Stimulated activated CD8-positive, alpha-beta memory T cell treated with anti-CD3 and anti-CD28 coated beads, Interleukin-2, amount 100 ng/mL, for 1 hour (primary cell): ENCODE measurements at places on chromosomes 3 and 15.

DNA sequence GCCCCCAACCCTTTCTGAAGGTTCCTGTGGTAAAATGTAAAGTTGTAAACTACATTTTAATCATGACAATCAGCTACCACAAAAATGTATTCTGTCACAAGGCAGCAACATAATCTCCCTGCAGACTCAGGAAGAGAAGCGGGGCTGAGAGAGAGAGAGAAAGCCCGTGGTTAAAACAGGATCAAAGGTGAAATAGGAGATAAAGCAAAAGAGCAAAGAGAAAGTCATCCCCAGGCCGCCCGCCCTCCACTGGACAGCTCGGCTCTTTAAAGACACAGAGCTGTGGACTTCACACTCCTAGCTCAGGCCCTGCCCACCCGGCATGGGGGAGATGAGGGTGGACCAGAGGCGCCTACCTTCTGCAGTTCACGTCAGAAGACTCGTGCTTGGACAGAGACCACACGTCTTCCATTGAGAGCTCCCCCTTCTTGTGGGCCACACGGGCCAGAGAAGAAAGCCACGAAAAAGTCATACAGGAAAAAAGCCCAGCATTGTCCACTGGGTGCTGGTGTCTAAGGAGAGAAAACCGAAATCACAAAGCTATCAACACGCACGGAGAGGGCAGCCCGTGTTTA, 29.4 kb downstream of the ABCC5 start:
- DNase-seq, result no peak

DNA sequence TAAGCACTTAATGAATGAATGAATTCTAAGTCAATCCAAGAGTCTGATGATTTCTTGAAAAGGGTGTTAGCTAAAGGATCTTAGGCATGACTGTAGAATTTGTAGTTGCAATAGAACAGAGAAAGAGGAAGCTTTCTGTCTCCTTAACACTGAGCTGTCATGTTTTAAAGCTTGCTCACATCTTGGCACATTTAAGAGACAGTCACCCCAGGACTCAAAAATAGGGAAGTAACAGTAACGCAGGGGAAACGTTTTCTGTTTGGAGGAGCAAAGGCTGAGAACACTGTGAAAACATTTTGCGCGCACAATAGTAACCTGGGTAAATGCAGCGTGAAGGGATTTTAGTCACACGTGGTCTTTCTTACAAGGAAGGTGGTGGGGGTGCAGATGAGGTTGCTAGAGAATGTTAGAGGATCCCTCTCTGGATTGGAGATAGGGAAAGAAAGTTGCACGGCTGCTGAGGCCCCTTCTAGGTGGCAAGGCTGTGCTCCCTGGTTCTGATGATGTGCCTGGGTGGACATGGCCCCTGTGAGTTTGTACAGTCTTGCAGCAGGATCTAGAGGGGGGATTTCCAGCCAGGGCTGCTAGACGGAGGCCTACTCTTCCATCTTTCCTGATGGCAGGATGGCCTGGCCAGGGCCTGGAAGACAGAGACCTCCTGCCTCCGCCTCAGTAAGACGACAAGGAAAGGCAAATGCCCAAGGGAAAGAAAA, 12.0 kb downstream of the STARD5 start:
- no peak for DNase-seq

- DNase-seq, result no peak
Measured at GRCh38 chr3:29339016-29339833, 58.4 kb downstream of the RBMS3 start.

- no peak for DNase-seq
Measured at GRCh38 chr15:68091743-68092142, 37.6 kb downstream of the PIAS1 start.

DNA sequence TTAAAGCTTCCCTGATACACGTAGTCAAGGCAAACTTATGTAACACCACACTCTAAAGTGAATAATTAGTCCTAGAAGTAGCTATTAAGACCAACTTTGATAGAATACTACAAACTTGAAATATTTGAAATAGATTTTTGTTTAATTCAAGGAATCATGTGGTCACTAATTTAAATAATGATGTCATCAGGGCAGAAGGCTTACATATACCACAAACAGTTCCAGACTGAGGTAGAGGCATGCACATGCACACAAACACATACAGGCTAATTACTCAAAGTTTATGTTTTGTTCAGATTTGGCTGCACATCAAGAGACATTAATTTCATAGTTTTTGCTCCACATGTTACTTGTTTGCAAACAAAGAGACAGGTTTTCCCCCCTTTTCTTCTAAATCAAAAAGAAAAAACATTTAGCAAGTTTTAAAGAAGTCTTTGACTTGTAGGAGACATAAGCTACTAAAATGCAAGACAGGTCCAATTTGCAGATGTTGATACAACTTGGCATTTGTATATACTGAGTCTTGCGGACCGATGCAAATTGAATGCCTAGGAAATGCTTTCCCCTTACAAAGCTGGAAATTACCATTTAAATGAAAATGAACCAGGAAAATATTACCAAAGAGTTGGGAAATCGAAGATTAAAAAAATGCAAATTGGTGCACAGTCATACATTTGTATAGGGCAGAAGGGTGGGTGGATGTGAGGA, 594.8 kb downstream of the MAGI1 start:
- DNase-seq, result no peak

DNA sequence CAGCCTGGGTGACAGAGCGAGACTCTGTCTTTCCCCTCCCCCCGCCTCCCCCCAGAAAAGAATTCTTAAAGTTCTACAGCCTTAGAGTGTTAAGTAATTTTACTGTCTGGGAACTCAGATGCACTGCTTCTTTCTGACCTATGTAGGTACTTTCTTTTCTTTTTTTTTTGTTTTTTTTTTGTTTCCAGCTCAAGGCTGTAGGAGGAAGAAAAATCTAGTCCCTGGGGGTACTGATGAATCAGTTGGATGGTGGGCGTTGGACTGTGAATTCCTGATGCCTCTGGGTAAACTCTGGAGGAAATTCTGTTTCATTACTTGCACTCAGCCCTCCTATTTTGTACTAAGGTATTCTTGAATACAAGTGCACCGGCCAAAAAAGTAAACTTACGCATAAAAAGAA, 10.8 kb downstream of the GHRL start:
- no peak for DNase-seq

DNA sequence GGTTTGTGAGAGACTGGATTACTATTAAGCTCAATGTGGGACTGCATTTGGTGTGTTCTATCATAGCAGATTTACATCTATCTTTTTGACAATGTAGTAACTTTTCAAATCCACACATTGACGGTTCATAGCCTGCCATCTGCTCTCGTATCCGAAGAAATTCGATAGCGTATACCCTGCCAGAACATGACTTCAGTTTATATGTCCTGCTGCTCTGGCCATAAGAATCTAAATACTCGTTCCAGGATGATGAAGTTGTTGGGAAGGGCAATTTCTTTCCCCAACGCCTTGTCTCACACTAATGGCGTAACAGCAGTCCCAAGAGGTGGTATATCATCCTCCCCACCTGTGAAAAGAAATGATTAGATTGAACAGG, 180.0 kb downstream of the LSAMP start:
- DNase-seq, result no peak

- no peak for DNase-seq
Measured at GRCh38 chr3:117619805-117620204, 910.2 kb downstream of the TUSC7 start.

- DNase-seq, result no peak
Measured at GRCh38 chr3:59845386-59845785, 795.6 kb upstream of the CFAP20DC start.

DNA sequence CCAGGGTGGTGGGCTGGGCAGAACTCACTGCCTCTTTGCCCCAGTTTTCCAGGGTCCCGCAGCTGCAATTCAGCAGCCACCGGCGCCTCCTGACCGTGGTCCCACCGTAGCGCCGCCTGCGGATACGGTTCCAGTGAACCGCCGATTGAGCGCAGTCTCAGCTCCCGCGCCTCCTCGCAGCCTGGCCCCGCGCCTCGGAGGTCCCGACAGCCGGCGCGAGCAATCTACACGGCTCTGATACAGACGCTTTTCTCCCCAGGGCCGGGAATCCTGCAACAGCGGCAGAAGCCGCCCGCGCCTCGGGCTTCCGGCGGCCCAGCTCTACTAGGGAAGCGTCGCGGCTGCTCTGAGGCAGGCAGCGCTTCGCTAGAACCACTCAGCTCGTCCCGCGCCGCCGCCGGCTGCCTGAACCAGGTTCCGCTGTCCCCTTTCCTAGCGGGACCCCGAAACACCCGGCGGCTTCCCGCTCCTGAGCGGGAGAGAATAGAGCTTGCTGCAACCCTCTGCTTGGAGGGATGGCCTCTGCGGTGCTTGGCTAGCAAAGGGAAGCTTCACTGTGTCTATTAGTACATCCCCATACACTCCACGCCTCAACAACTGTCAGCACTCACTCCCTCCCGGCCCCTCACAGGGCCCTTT, 3.1 kb downstream of the FOXL2NB start:
- no peak for DNase-seq

- no peak for DNase-seq
Measured at GRCh38 chr15:29784413-29784812, 37.9 kb downstream of the TJP1 start.

DNA sequence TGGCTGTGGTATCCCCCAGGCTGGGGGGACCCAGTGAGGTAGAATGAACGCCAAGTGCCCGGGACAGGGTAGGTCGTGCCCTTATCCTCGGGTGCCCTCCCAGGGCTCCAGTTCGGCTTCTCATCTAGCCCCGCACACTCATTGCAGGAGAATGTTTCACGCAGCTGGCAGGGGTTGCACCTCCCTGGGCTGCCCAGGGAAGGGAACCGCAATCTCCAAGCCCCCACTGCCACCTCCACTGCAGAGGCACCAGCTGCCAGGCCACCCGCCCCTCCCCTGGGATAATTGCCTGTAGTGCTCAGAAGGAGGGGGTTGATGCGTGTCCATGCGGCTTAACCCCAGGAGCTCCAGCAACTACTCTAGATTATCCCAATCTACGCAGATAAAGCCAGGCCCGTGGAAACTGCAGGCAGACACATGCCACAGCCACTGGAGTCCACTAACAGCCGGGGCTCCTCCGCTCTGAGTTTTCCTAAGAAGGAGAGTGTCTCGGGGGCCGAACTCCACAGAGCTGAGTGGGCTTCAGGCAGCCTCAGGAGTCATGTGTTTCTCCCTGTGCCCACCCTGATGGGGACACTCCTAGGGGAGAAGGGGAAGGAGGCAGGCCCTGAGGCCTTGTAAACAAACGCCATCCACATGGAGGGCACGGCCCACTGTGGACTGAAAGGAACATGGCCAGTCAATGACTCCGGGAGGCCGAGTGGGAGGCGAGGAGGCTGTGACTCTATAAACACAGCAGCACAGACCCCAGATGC, 137.2 kb upstream of the IQSEC1 start:
- DNase-seq, result no peak

- DNase-seq, result no peak
Measured at GRCh38 chr3:79761441-79761840, 6.4 kb downstream of the ROBO1 start.

GRCh38 chr3:10996345-10997013, 3.9 kb downstream of the SLC6A1 start:
- DNase-seq, result no peak

DNA sequence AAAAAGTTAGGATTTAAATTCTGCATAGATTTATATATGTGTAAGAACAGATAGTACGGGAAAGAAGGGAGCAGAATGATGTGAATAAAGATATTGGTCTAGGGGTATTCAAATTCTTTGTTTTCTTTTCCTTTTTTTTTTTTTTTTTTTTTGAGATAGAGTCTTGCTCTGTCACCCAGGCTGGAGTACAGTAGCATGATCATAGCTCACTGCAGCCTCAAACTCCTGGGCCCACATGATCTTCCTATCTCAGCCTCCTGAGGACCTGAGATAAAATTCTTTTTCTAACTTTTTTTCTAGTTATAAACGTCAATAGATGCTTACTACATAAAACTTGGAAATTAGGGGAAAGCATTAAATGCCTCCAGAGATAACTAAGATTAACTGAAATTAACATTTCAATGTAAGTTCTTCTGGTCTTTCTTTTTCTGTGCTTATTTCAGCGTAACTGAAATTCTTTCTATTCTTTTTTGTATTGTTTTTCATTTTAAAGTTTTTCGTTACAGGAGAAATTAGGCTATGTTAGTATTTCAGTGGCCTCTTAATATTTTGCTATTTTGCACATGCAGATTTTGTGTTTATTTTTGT, 29.2 kb downstream of the UBE2Q2 start:
- DNase-seq, result no peak

GRCh38 chr15:39251413-39252133, 329.3 kb upstream of the THBS1 start:
- DNase-seq, result no peak

- DNase-seq, result no peak
Measured at GRCh38 chr3:117547956-117548550, 838.5 kb downstream of the TUSC7 start.

DNA sequence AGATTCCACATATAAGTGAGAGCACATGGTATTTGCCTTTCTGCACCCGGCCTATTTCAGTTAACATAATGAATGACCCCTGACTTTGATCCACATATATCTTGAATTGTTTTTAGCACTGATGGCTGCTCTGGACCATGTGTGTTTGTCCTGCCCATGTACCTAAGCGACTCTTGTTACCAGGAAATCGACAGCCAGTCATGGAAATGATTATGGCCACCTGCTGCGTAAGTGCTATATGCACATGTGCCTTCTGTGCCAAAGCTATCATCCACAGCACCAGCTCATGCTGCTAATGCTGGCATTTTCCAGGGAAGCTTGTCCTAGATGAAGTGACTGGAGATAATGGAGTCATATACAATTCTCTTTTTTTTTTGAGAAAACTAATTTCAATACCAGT, 103.7 kb downstream of the PEX5L start:
- no peak for DNase-seq

DNA sequence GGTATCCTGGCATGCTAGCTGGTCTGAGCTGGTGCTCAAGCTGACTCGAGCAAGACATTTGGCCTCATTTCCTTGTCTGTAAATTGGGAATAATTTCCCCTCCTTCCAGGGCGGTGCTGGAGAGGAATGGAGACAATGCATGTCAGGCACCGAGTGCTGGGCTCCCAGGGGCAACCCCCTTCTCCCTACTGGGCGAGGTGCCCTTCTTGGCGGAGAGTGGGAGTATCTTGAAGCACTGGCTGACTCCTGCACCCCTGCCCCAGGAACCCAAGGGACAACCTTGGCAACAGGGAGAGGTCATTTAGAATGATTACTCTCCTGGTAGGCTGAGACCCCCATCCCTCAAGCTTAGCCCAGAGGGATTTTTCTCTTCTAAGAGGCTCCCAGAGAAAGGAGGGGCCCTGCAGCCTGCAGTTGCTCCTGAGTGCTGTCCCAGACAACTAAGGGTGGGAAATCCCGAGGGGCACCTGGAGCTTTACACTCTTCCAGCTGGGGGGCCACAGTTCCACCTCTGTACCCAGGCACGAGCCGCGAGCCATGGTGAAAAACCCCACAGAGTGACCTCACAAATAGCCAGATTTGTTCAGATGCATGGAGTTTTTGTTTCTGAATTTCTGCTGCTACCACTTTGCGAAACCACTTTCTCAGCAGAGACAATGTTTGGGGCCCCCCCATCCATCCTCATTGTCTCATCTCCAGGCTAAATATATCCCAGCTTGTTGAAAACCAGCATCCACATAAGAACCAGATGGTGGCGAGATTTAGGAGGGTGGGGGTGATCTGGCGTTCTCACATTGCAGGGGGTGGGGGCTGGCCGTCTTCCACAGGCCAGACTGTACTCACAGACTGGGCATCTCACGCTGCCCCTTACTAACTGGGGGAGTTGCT, 44.8 kb downstream of the ABTB1 start:
- DNase-seq, result no peak

- no peak for DNase-seq
Measured at GRCh38 chr3:170634663-170635384, 48.9 kb upstream of the SLC7A14 start.

- DNase-seq, result no peak
Measured at GRCh38 chr3:120855665-120856437, 52.2 kb upstream of the STXBP5L start.

- DNase-seq, result no peak
Measured at GRCh38 chr15:44734839-44735481, 1.4 kb upstream of the TRIM69 start.
